ENCODE measurements at places on chromosomes 11 and 22.
A peak's percentile ranks its signal among the peaks of the same experiment; 100 is the strongest.

GRCh38 chr11:86115542-86116385 lies 46.9 kb upstream of the PICALM start:
- DNase-seq = no peak

DNA sequence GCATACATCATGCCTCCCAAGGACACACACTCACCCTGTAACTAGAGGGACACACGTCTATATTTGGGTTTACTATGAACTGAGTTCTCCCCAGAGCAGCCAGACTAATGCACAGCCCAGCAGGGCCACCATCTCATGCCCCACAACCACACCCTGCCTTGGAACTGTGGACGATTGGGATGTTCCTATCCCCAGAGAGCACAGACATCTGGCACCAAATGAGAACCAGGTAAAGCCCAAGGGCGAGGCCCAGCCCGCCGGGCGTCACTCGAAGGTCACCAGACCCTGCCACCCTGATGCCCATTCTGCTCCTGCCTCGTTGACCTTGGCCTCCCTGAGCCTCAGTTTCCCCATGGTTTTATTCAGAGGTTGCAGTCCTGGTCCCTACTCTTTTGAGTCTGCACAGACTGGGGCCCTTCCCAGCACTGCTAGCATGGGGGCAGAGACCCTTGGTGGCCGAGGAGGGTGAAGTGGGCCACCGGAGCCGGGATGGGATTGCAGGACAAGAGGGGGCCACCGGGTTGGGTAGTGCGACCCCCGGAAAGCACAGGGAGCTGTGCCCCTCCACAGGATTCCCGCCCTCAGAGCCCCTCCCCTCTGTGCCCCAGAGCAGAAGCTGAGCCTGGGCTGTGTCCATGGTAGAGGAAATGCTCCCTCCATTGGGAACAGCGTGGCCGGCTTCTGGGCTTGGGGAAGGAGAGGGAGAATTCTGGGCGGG lies 56.8 kb downstream of the IGLL5 start:
- peak; percentile 40 for DNase-seq

DNA sequence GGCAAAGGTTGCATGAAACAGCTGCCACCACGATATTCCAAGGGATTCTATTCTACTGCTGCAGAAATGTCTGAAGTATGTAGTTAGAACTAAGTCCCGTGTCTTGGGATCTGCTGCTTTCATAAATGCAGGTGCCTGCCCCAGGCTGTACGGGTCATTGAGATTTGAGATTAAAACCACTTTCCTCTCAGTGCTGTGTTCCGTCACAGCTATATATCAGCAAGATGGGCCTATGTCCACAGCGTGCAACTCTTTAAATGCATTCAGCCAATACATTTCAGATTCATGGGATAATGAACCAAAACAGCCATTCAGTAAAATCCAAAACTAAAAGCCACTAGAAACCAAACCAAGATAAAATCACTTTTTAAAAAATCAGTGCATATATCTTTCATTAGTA lies 107.3 kb upstream of the LUZP2 start:
- DNase-seq = no peak

GRCh38 chr22:21791635-21792625 lies 56.3 kb upstream of the YPEL1 start:
- DNase-seq = peak; percentile 64

DNA sequence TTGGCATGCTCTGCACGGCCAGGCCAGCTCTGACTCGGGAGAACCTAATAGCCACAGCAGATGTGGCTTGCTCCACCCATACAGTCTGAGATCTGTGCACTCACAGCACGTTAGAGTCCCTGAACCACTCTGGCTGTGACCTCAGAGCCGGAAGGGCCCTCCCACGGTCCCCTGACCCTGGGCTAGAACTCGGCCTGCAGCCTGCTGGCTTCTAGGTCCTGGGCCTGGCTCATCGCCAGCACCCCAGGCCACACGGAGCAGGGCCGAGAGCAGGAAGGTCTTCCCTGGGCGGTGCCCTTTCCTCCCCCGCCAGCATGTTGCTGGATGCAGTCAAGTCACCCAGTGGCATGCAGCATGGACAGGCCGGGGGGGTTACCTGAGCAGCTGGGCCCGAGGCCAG lies 35.3 kb upstream of the TTLL12 start:
- DNase-seq = no peak

DNA sequence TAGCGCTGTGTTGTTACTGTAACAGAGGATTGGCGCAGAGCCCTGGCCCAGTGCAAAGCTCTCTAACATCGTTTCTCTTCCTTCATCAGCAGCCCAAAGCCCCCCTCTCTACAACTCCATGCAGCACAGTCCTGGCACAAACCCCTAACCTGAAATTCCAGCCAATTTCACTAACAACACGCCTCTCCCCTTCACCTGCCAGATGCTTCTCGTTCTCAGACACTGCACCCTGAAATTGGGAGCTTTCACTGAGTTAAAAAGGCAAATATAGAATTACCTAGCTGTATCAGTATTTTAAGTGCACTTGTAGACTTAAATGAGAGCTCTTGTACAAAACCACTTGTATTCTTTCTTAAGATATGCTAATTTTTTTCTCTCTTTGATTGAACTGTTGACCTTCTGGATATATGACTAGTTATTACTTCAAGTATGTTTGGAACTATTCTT lies 16.3 kb downstream of the GRAP2 start:
- no peak for DNase-seq

GRCh38 chr11:94183251-94183885 lies 54.7 kb downstream of the PANX1 start:
- no peak for DNase-seq

DNA sequence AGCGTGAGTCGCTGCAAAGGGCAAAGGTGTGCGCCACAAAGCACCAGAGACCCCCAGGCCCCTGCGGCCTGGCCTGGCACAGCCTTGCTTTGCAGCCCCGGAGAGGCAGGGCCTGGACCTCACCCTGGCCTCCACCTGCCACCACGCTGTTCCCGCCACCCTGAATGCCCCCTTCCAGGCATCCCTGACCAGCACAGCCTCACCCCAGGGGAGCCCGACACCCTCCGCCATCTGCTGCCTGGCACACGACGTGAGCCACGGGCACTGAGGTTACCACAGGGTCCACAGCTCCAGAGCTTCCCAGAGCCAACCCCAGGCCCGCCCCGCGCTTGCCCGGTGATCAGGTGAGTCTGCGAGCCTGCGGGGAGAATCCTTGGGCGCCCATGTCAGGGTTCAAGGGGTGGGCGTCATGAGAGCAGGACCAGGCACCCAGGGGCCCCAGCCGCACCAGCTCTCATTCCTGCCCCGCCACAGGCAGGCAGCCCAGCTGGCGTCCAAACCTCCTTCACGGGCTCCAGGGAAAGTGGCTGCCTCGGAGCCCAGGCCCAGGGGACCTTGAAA lies 171.3 kb downstream of the BRD1 start:
- DNase-seq = no peak

DNA sequence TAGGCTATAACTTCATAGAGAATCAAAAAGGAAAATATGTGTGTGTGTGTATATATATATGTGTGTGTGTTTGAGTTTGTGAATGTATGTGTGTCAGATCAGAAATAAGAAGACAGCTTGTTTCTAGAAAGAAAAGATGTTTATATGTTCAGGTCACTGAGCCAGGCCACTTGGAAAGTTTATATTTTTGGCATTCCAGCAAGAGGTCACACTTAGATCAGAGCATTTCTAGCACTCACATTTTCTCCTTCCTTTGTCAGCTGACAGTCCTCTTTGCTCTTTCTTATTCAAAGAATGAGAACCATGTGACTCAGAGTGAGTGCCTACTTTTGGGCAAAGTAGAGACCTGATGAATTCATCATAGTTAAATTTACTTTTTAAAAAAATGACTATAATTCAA lies 22.9 kb downstream of the RAB38 start:
- DNase-seq = no peak

DNA sequence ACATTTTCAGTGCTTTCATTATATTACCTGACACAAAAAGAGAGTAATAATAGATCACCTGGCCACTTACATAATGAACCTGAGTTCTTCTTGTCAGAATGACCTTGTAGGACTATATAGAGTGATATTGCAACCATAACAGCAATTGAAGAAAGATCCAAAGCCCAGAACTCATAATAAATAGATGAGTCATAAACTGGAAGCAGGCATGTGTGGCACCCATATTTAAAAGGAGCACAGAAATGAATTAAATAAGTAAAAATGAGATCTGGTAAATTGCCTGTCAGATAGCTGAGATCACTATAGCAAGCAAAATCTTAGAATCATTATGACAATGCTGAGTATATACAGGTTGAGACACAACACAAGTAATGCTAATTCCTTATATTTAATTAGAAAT lies 331.8 kb downstream of the AASDHPPT start:
- no peak for DNase-seq

DNA sequence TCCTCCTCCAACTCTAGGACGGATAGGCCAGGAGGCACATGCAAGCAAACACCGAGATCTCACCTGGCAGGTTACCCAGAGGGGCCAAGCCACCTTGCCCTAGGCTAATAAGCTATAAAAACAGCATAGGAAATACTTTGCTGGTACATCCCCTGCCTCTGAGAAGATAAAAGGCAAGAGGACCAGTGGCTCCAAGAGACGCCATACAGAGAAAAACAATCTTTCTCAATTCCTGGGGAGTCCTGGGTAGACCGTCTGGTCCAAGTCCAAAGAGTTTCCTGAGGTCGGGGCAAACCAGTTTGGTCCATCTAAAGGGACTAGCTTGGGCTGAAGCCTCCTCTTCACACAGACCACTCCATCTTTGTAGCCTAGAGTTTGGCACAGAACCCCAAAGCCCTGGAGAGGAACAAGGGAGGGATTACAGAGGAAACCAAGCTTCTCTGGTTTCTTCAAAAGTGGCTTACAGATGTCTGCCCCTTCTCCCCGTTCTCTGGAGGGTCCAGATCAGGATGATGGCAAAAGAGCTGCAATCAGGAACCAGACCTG lies 40.4 kb downstream of the NUMA1 start:
- peak; percentile 55 for DNase-seq

DNA sequence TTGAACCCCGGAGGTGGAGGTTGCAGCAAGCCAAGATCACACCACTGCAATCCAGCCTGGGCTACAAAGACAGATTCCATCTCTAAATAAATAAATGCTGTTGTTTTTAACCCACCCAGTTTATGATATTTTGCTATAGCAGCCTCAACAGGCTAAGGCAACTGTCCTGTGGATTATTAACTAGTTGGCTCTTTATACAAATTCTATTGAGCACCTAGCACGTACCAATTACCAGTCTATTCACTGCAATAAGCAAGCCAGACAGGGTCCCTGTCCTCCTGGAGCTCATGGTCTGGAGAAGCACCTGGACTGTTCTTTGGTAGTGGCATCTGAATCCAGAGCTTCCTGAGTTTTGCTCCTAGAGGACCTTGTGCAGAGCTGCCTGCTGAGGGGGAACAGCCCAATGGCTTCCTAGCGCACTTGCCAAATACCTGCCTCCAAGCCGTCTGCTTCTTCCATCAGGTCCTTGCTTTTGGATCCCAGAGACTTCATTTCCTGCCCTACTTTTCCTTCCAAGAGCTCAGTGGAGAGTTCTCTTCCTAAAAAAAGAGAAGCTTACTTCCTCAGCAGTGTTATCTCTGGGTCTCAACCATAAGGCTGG lies 49.9 kb upstream of the MICAL2 start:
- DNase-seq = no peak

GRCh38 chr22:33274214-33275072 lies 216.3 kb upstream of the SYN3 start:
- DNase-seq = peak; percentile 57

DNA sequence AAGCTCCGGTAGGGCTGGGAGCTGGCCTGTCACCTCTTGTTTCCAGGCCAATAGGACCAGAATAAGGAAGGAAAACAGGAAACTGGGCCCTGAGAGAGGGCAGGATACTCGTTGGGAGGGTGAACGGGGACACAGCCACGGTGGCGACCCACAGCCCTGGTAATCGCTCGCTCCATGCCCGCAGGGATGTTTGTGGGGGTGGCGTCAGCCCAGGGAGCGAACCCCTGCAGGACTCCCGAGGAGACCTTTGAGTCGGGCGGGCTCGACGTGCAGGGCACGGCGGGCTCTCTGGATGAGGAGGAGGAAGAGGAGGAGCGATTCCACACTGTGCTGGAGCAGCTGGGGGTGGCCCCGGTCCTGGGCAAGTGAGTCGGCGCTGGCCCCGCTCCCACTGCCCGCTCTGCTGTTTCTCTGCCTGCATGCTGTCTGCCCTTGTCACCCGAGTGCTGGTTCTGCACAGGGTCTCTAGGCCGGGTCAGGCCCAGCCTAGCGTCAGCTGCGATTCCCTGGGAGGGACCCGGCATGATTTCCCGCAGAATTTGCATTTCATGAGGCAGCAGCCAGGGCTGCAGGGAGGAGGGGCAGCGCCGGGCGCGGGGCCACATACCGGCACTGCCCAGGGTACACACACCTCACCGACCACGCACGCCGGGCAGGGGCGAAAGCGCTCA lies 1.6 kb downstream of the CRACR2B start:
- no peak for DNase-seq
